ENCODE measurements at places on chromosomes 12 and 14. TPM values are rescaled to one million over a fixed set of nuclear protein-coding genes. Genes with fewer than 3 reads are reported as not detected.

DNA sequence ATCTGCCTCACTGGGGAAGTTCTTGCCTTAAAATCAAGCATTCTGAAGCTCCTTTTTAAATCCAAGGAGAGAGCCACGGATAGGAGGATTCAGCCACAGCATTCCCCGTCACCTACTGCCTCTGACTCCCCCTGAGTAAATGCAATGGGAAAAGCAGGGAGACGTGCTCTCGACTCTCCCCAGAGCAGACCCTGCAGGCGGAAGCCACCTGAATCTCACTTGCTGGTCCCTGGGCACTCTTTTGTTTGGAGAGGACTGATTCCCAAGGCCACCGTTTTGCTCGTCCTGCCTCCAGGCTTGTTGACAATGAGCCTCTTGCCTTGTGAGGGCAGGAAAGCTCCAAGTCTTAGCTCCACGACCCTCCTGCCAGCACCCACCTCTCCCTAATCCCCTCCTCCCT is 204.5 kb downstream of the SLC15A4 start:
- DNase-seq = no peak

- no peak for DNase-seq
Observed at GRCh38 chr14:88599761-88600439, 37.1 kb downstream of the ZC3H14 start.

DNA sequence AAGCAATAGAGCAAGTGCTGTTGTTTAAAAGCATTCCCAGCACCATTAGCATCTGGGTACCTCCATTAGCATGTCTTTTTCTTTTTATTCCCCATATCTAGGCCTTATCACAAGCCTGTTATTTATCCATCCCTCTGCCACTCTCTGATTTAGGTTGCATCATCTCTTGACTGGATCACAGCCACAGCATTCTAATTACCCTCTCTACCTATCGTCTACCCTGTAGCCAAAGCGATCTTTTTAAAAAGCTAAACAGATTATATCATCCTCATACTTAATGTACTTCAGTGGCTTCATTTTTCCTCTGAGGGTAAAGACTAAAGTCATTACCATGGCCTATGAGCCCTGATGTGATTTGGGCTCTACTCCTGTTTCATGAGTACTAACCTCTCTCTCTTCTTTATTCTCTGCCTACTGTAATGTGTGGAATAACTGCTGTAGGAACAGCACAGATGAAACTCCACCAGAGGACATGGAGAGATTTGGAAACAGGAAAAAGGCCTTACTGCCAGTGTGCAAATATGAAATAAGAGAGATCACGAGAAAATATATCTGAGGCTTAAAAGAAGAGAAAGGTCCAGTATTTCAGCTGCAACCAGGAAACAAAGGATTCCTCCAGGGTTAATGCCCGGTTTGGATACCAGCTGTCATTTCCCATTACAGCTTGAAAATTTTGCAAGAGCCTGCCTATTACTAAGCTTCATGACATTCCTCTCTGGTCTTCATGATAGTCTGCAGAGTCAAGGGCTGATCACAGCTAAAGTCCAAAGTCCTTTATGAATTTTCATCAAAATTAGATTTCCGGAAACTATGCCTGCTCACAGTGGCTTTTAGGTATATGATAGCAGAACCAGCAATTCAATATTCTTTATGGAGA is 422.5 kb upstream of the PDE3A start:
- DNase-seq = no peak

DNA sequence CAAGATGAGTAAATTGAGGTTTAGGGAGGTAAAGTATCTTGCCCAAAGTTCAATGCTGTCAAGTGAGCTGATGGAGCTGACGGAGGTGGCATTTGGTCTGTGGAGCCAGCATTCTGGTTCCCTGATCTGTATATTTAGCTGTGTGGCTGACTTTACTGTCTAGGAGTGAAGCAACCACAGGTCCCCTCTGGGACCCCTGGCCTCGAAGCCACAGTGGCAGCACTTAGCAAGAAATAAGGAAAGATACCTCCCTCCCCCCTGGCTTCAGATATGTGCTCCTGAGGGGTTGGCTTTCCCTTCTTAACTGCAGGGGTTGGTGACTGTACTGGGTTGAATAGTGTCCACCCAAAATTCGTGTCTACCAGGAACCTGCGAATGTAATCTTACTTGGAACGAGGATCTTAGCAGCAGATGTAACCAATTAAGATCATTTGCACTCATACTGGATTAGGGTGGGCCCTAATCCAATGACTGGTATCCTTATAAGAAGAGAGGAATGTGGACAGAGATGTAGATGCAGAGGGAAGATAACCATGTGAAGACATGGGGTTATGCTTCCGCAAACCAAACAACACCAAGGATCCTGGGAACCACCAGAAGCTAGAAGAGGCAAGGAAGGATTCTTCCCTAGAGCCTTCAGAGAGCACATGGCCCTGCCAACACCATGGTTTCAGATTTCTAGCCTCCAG is 2.0 kb upstream of the ACVR1B start:
- no peak for DNase-seq

DNA sequence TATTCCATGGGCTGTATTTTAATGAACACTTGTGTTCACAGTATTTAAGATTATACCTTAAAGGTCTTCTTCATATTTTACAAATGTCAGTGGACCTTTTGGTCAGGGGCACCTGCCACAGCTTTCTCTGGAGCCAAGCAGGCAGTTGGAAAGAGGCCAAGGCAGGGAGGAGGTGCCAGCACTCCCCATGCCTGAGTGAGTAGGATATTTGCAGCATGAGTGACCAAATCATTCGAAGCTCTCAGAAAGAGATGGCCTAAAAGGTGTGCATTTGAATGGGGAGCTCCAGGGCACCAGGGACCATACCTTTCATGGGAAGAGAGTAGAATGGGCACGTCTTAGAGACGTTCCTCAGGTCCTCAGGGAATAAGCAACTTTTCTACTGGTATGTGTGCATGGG is 121.6 kb downstream of the GPR135 start:
- DNase-seq = no peak

DNA sequence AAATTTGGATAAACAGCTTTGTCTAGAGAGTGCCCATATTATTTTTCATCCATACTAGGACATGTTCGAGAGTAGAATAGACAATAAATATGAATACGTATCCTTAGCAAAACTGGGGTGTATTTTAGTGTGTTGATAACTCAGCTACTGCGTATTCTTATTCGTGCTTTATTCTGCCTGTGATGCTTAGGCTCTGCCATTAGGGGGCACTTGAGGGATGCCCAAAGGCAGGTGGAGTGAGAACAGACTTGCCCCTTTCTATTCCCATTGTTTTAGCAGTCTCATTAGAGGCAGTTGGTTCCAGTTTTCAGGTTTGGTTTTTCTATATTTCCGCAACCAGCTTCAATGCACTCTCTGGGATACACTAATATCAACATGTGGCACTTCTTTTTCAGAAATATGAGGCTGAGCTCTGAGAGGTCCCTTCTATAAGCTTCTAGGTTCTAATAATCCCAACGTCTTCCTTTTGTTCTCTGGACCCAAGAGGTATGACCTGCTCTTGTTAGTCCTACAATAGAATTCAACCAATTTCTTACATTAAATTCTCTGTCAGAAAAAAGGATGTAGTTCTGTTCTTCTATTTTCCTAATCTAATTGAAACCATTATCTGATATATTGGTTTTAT is 985.7 kb upstream of the FBXO33 start:
- DNase-seq = no peak

GRCh38 chr12:25558586-25558985 is 5.5 kb upstream of the LMNTD1 start:
- DNase-seq = no peak

GRCh38 chr12:113464852-113465719 is 6.6 kb downstream of the LHX5 start:
- no peak for DNase-seq

DNA sequence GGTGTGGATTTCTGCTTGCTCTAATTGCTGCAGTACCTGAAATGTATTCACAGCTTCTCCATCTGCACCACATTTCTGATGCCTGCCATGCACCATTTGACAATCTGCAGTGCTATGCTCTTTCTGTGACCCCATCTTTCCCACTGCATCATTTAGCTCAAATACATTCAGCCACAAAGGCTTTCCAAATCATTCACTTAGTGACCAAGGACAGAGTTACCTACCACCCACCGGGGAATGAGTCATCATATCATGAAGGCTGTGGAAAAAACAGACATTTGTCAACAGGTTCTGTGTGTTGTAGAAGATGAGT is 465.5 kb upstream of the ATP2B1 start:
- no peak for DNase-seq

GRCh38 chr12:121628037-121628436 is 1.7 kb downstream of the ORAI1 start:
- DNase-seq = no peak

DNA sequence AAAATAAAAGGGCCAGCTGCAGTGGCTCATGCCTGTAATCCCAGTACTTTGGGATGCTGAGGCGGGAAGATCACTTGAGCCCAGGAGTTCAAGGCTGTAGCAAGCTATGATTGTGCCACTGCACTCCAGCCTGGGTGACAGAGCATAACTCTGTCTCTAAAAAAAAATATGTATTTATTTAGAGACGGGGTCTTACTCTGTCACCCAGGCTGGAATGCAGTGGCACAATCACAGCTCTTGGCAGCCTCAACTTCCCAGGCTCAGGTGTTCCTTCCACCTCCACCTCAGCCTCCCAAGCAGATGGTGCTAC is 179.3 kb upstream of the ATF7IP start:
- no peak for DNase-seq

GRCh38 chr14:89912221-89912620 is 42.3 kb downstream of the EFCAB11 start:
- DNase-seq = no peak

DNA sequence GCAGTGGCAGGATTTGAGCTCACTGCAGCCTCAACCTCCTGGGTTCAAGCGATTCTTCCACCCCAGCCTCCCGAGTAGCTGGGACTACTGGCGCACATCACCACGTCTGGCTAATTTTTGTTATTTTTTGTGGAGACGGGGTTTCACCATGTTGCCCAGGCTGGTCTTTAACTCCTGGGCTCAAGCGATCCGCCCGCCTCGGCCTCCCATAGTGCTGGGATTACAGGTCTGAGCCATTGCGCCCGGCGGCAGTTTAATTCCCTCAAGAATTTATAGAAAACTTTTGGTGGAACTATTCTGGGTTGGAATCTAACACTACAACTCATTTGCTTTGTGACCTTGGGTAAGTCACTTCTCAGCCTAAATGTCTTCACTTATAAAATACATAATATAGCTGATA is 1.8 kb upstream of the SP1 start:
- no peak for DNase-seq

DNA sequence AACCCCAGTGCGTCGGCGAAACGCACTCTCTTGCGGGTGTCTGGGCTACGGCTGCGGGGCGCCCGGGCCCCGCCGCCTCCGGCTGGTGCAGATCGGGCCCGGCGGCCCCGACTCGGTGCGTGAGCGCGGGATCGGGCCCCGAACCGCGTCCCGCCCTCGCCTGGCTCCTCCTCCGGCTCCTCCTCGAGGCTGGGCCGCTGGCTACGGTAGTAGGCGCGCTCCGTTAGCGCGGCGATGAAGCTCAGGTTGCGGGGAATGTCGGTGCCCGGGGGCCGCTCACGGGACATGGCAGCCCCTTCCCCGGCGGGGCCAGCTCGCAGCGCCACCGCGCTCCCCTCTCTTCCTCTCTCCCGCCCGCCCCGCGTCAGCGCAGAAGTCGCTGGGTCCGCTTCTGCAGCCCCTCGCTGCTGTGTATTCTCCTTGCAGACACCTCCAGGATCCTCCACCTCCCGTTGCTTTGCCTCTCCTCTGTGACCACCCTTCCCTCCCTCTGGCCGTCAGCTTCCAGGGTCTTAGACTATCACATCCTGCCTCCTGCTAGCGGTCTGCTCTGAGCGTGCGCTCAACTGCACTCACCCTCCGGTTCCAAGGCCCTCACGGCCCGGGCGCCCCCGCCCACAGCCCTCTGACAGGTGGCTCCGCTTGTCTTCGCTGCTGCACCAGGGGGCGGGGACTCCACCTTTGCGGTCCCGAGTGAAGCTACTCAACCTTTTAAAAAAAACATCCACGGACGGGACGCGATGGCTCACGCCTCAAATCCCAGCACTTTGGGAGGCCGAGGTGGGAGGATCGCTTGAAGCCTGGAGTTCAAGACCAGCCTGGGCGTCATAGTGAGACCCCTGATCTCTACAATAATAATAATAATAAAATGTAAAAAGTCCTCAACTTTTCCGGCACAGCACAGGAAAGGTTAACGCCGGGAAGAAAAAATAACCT is at the start of gene PPP1R3E:
TSS of gene PPP1R3E (minus strand) at position 570 of the 936 bp plus-strand sequence. CDS start at position 287, 283 bp downstream.
- peak; percentile 84 for DNase-seq

Gene BMAL2
- total RNA-seq = 1.1 TPM

Gene TAS2R8
- total RNA-seq = not detected

Gene NT5DC3
- 2.8 TPM for total RNA-seq

Gene KRT6C
- not detected for total RNA-seq

Gene DAO
- total RNA-seq = not detected

Gene FOXG1
- total RNA-seq = not detected

Measured in Right ventricle myocardium superior (tissue), 1 donor.